ENCODE measurements at places on chromosomes 4 and X.

GRCh38 chrX:48695534-48695896, 1.0 kb upstream of the SUV39H1 start:
- DNase-seq = no peak

- no peak for DNase-seq
Measured at GRCh38 chrX:118350221-118350620, 4.3 kb downstream of the WDR44 start.

DNA sequence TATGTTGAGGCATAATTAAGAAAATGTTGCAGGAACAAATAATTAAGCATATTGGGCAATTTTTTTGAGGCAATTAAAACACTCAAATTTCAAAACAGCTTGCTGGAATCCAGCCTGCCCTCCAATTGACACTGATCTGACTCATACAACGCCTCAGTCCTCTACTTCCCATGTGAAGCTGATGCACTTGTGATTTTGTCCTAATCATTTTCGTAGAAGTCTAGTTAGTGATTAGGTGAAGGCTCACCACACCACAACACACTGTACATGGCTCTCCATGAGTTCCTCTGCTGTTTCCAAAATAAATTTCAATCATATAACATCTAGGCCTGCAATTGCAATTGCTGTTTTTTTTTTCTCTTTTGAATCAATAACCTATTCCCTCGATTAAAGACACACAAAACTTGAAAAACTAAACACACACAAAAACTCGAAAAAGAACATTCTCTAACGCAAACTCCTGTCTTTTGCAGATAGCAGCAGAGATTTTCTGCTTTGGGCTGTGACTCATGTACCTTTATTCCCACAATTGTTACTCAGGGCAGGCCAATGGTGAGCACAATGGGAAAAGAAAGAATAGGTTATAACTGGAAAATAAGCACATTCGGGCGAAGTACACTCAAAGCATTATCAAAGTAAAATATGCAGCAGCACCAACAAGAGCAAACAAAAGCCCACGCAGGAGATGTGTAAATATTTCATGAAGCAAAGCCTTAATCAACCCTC, 1.7 kb downstream of the GPRIN3 start:
- peak; percentile 35 for DNase-seq

GRCh38 chr4:89438102-89438831, 130.7 kb upstream of the GPRIN3 start:
- peak; percentile 42 for DNase-seq

DNA sequence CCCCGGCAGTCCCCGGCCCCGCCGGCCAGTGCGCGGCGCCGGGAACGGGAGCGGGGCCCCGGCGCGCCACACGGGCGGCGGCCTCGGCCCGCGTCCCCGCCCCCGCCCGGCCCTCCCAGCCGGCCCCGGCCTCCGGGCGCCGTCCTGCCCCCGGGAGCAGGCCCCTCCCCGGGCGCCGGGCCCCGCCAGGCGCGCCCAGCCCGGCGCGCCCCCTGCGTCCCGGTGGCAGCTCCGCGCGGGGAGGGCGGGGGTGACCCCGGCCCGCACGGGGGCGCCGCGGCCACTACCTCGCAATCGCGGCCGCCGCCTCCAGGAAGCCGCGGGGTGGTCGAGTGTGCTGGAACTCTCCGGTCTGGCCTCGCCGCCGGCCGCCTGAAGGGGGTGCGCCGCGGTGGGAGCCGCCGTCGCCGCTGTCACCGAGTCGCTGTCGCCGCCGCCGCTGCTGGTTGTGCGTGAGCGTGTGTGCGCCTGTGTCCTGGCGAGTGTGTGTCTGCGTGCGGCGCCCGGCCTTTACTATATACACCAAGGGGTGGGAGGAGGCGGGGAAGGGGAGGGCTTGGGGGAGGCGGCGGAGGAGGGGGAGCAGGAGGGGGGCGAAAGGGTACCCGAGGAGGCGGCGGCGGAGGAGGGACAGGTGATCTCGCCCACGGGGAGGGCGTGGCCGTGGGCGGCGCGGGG, at the start of gene RAI2:
RAI2 (minus strand) TSS at position 488 of the 678 bp plus-strand sequence. CDS start 59,288 bp downstream, outside the sequence.
- peak; percentile 5 for DNase-seq

DNA sequence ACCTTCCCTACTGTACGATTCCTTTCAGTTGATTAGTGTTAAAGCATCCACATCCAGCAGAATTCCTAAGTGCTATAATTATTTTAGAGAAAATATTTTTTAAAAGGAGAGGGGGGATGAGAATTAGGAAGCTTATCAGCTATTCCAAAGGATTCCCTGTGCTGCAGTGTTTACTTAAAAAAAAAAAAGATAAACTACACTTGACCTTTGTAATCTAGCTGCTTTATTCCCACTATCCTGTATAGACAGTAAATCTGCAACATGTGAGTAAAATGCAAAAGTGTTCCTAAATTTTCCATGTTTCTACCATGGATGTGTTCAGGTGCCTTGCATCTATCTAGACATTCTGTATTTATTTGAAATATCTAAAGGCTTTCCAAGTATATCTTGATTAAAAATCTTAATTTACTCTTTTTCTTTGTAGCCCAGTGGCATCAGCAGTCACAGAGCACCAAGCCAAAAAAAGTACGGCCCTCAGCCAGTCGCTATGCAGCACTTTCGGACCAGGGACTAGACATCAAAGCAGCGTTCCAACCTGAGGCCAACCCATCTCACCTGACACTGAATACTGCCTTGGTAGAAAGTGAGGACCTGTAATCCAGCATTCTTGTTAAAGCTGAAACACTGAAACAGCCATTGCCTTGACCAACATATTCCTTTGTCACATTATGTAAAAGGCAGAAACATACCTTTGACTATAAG, 84.1 kb downstream of the CBR4 start:
- DNase-seq = no peak

DNA sequence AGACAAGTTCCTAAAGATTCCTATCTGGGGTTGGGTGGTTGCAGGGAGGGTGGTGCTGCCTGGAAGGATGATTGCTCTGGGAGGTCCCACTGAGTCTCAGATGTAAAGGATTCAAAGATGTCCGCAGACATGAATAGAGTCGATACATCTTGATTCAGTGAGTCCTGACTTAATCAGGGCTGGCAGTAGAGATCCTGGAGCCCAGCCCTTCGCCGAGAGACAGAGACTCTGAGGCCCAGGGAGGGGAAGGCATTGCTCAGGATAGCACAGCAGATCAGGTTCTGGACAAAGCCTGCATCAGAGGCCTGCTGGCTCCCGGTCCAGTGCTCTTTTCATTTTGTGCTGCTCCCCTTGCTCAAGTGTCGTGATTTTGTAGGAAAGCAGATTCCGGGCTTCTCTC, 21.7 kb downstream of the PJA1 start:
- DNase-seq = no peak

GRCh38 chr4:1192493-1193205, 20.3 kb upstream of the SPON2 start:
- DNase-seq = no peak

GRCh38 chrX:56800801-56801200, 71.8 kb downstream of the NBDY start:
- peak; percentile 60 for DNase-seq

- DNase-seq = no peak
Measured at GRCh38 chrX:22758807-22759481, 240.8 kb upstream of the DDX53 start.

DNA sequence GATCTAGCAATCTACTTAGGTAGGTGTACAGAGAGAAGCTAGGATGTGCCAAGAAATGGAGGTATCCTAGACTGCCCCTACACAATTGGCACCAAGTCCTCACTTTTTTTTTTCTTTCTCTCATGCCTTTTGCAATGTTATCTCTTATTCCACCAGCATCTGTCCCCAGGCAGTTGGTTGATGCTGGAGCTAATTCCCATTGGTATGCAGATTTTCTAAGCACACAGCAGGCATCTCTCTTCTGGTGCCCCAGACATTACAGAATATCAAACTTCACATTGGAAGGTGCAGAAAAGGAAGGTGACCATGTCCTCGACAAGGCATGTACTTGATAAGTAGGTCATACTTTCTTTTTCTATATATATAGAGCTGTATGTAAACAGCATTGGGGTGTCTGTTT, 21.6 kb downstream of the LUZP4 start:
- no peak for DNase-seq

DNA sequence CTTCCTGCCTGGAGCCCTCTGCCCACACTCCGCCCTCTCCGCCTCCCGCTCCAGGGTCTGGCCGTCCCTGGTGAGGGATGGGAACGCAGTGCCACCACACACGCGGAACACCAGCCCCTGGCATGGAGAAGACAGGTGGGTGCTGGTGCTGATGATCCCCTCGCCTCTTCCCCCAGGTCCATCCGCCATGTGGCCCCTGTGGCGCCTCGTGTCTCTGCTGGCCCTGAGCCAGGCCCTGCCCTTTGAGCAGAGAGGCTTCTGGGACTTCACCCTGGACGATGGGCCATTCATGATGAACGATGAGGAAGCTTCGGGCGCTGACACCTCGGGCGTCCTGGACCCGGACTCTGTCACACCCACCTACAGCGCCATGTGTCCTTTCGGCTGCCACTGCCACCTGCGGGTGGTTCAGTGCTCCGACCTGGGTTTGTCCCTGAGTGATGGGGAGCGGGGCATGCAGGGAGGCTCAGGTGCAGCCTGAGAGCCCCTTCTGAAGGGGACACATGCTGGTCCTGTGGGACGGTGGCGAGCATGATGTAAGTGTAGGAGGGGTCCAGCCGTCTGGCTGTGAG, 9.8 kb downstream of the BGN start:
- no peak for DNase-seq

- DNase-seq = no peak
Measured at GRCh38 chrX:40866893-40867292, 131.6 kb upstream of the MED14 start.

DNA sequence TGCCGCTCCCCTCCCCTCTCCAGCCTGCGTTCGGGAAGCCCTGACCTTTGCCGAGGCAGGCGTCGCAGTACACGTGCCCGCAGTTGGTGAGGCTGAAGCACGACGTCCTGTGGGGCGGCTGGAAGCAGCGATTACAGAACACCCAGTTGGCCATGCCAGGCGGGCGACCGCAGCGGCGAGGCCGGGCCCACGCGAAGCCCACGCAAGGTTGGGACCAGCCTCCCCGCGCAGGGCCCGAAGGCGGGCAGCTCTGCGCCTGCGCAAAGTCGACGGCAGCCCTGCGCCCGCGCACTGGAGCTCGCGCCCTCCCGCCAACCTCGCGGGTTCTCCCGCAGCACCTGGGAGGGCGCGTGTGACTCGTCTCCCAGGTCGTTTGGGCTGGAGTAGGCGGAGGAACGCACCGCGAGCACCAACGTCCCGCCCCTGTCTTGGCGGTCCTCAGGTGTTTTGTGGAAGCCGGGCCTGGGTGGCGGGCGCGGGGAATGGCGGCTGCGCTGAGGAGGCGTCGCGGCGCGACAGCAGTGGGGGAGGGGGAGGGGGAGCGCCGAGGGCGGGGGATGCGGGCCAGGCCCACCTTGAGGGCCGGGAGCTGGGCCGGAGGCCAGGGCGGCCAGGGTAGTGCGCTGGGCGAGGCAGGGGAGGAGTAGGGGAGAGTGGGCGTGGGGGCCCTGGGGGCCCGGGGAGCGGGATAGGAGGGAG, at the start of gene RNF212:
RNF212 (minus strand) TSS at position 254 of the 699 bp plus-strand sequence; CDS start at position 154, 100 bp downstream.
- DNase-seq = peak; percentile 33

- peak; percentile 63 for DNase-seq
Measured at GRCh38 chr4:99885063-99885664, 9.1 kb downstream of the LAMTOR3 start.

DNA sequence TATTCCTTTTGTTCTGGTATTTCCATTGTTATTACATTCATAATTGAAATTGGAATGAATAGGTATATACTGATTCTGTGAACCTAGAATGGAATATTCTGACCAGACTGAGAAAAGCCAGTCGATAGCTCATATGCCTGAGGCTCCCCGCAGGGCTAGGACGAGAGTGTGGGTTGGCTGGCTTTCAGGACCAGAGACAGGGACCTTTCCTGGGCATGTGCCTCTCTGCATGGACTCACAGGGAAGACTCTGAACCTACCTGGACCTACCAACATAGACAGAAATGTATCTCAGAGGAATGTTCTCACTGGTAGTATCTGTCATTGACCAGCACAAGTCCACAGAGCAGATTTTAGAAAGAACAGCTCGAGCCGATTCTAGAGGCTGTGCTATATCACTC, 214.6 kb downstream of the FRMPD4 start:
- no peak for DNase-seq

- no peak for DNase-seq
Measured at GRCh38 chr4:187183346-187183745, 459.7 kb upstream of the FAT1 start.

- no peak for DNase-seq
Measured at GRCh38 chrX:18789916-18790315, 82.5 kb downstream of the PPEF1 start.

DNA sequence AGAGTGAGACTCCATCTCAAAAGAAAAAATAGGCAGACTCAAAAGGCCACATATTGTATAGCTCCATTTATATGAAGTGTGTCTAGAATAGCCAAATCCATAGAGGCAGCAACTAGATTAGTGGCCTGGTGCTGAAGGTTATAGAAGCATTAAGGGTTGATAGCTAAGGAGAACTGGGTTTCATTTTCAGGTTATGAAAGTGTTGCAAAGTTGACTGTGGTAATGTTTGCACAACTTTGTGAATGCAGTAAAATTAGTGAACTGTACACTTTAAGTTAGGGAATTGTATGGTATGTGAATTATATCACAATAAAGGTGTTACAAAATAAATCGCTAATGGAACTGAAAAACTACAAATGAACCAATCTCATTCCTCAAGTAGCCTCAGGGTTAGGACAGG, 28.3 kb downstream of the TXLNG start:
- DNase-seq = no peak

DNA sequence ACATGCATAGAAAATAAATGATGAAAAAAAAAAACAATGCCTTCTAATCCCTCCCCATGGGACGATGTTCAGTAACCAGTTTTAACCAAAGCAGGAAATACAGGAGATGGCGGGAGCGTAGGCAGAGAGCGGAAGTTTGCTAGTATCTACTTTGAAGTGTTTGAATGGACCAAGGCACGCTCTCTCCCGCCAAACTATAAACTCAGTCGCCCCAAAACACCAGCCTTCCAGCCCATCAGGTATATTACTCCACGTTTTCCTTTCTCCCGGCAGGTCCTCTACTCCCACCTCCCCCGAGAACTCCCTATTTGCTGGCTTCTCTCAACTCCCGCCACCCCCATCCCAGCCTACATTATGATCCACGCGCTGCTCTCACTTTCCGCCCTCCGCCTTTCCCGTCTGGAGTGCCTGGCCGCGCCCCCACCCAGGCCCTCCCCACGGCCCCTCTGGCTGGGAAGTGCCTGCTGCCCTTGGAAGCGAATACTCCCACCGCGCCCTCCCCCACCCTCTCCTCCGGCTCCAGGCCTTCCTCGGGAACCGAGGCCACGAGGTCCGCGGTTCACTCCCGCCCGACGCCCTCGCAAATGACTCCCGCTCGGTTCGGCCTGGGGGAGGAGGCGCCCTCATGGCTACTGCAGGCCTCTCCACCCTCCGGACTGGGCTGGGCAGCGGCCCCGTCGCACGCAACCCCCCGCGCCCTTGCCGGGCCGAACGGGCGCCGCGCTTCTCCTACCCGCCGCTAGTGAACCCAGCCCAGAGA, 723 bp downstream of the DHX15 start:
- peak; percentile 62 for DNase-seq

GRCh38 chr4:137367620-137368019, 164.7 kb downstream of the PCDH18 start:
- no peak for DNase-seq

Data from activated CD4-positive, alpha-beta T cell treated with anti-CD3 and anti-CD28 coated beads, Interleukin-2, amount 10 ng/mL, durations not matched to agents 7 days and 5 days (primary cell).